Lung (tissue), 17 donors: ENCODE measurements at places on chromosomes 2 and 18. TPM values are rescaled to one million over a fixed set of nuclear protein-coding genes. Genes with fewer than 3 reads are reported as not detected.
A peak's percentile ranks its signal among the peaks of the same experiment; 100 is the strongest.

Gene REG3A
- total RNA-seq, result not detected

Gene SH2D6
- total RNA-seq, result 0.37 TPM

DNA sequence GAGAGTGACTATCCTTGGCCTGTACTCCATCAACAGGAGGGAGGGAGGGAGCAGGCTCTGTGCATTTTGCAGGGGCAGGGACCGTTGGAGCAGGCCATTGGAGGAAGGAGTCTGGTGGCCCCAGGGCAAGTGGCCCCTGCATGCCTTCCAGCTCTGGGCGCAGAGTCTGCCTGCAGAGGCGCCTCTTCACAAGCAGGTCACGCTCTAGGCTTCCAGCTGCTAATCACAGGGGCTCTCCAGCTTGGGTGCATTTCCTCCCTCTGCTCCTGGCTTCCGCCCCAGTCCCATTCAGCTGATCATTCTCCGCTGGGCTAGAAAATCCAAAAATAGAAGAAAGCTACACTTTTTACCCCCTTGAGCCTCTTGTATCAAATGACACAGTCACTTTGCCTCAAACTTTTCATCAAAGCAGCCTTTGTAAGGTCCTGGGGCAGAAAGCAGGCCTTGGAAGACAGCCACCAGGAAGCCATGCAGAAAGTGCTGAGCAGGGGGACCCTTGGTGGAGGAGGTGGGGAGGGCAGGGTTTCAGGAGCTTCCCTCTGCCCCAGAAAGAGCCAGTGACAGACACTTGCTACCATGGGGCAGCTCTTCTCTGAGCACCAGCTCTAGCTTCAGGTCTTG is 11.3 kb downstream of the TMEM247 start:
- no peaks in the 10 kb centered on the region for H3K36me3 ChIP-seq
- H3K4me1 ChIP-seq, result peaks cover 8% of the 10 kb centered on the region
- H3K27me3 ChIP-seq, result no peaks in the 10 kb centered on the region
- peak; percentile 88 for DNase-seq
- H3K27ac ChIP-seq, result no peak overlapping the region

- H3K27ac ChIP-seq, result no peak overlapping the region
- H3K27me3 ChIP-seq, result no peaks in the 10 kb centered on the region
- DNase-seq, result peak; percentile 44
Measured at GRCh38 chr2:190530248-190530900, 4.1 kb downstream of the NEMP2 start.

GRCh38 chr2:220194630-220195584 is 567.5 kb downstream of the SLC4A3 start:
- no peaks in the 10 kb centered on the region for H3K27me3 ChIP-seq
- no peak overlapping the region for H3K4me3 ChIP-seq
- peaks cover 7% of the 10 kb centered on the region for H3K4me1 ChIP-seq
- H3K36me3 ChIP-seq, result no peaks in the 10 kb centered on the region

GRCh38 chr2:233115121-233115520 is 55.0 kb downstream of the INPP5D start:
- H3K27me3 ChIP-seq, result no peaks in the 10 kb centered on the region
- H3K27ac ChIP-seq, result no peak overlapping the region
- no peak for DNase-seq
- no peaks in the 10 kb centered on the region for H3K36me3 ChIP-seq

Gene PTPN18
- total RNA-seq, result 88.3 TPM

GRCh38 chr2:160394153-160394552 is 99.5 kb downstream of the RBMS1 start:
- no peaks in the 10 kb centered on the region for H3K36me3 ChIP-seq
- no peak overlapping the region for H3K4me3 ChIP-seq
- no peak for DNase-seq
- no peaks in the 10 kb centered on the region for H3K27me3 ChIP-seq
- peaks cover under 1% of the 10 kb centered on the region for H3K4me1 ChIP-seq
- no peak overlapping the region for H3K27ac ChIP-seq

DNA sequence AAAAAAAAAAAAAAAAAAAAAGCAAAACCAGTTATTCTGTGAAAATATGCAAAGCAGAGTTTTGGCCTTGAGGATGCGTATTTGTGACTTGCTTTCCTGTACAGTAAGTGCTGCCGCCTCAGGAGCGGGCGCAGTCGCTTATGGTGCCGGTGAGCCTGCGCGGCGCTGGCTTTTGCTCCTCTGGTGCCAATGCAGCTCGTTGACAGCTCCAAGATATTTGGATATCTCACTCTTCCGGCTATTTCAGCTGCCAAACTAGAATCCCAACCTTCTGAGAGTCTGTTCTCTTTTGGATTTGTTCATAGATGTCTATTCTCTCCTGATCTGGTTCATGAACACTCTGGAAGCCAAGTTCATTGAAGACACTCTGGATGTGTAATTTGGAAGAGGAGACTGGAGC is 184.1 kb downstream of the AGAP1 start:
- peaks cover 7% of the 10 kb centered on the region for H3K4me1 ChIP-seq
- DNase-seq, result no peak
- no peaks in the 10 kb centered on the region for H3K27me3 ChIP-seq
- no peaks in the 10 kb centered on the region for H3K36me3 ChIP-seq

DNA sequence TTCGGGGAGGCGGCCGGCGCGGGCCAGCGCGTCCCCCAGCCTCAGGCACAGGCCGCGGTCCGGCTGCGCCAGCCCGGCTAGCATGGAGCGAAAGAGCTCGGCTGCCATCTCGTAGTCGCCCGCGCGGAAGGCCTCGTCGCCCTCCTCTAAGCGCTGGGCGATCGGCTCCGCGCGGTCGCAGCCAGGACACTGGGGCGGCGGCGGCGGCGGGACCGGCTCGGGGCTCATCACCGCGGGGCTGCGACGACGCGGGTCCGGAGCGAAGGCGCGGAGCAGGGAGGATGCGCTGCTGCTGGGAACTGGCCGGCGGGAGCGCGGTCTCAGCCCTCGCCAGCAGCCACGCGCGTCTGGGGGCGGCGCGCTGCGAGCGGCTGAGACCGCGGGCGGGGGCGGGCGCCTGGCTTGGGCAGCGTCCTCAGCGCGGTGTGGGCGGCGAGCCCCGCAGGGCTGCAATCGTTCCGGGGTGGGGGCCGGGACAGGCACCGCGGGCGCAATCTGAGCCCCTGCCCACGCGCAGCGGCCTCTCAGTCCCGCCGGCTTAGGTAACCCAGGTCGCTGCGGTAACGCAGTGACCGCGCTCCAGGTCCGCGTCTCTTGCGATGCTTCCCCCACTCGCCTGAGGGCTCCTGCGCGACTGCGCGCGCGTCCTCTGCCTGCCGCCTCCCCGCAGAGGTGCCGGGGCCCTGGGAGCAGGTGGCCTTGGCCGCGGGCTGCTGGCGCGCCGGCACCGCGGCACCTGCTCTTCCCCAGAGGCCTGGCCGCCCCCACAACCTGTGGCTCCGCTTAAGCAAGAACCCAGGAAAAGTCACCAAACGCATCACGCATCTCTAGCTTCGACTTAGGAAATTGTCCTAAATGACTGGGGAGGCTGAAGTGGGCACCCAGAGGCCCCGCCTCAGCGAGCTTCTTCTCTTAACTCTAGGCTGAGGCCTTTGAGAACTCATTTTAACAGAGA is at the start of gene LONRF2:
Gene LONRF2 (minus strand): TSS at position 636 of the 955 bp plus-strand sequence. CDS start 408 bp downstream, at position 228.
- peak within 1 kb of the TSS; percentile 80 for H3K27ac ChIP-seq
- peak within 1 kb of the TSS; percentile 74 for H3K4me3 ChIP-seq
- peaks cover 15% of the 10 kb centered on the region for H3K4me1 ChIP-seq
- no peaks in the 10 kb centered on the region for H3K36me3 ChIP-seq
- H3K27me3 ChIP-seq, result peaks cover 49% of the 10 kb centered on the region

DNA sequence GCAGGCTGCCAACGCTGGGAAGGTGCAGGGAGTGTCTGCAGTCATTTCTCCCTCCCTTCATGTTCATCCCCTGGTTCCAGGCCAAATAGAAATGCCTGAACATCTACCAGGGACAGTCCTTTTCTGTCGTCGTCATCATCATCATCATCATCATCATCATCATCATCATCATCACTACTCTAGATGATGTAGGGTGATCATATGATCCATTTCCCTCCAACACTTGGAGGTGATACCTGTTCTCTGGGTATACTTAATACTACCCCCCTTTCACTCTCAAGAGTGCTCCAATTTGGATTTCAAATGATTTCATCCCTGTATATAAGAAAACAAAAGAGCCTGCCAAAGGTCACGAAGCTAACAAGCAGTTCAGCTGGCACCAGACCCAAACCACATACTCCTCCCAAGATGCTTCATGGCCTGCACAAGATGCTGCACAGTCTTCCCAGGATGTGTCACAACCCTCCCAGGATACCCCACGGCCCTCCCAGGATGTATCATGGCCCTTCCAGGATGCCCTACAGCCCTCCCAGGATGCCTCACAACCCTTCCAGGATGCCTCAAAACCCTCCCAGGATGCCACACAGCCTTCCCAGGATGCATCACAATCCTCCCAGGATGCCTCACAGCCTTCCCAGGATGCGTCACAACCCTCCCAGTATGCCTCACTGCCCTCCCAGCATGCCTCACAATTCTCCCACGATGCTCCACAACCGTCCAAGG is 257.9 kb downstream of the DYSF start:
- peak; percentile 46 for DNase-seq
- H3K4me1 ChIP-seq, result no peaks in the 10 kb centered on the region
- no peak overlapping the region for H3K4me3 ChIP-seq
- no peak overlapping the region for H3K27ac ChIP-seq

Gene CD8A
- total RNA-seq, result 1.1 TPM

GRCh38 chr2:95323347-95324155 is 26.4 kb downstream of the KCNIP3 start:
- no peaks in the 10 kb centered on the region for H3K36me3 ChIP-seq
- no peak overlapping the region for H3K4me3 ChIP-seq
- no peaks in the 10 kb centered on the region for H3K4me1 ChIP-seq
- H3K27me3 ChIP-seq, result no peaks in the 10 kb centered on the region
- no peak for DNase-seq
- no peak overlapping the region for H3K27ac ChIP-seq

- no peaks in the 10 kb centered on the region for H3K4me1 ChIP-seq
- no peak overlapping the region for H3K4me3 ChIP-seq
- no peaks in the 10 kb centered on the region for H3K27me3 ChIP-seq
- peak; percentile 60 for DNase-seq
Measured at GRCh38 chr2:57516698-57517340, 529.8 kb upstream of the VRK2 start.

- H3K4me3 ChIP-seq, result no peak overlapping the region
- H3K27me3 ChIP-seq, result no peaks in the 10 kb centered on the region
- no peaks in the 10 kb centered on the region for H3K4me1 ChIP-seq
- no peaks in the 10 kb centered on the region for H3K36me3 ChIP-seq
- DNase-seq, result no peak
- H3K27ac ChIP-seq, result no peak overlapping the region
Measured at GRCh38 chr2:150332383-150332782, 155.1 kb downstream of the RND3 start.

Gene AQP12B
- 0.15 TPM for total RNA-seq

DNA sequence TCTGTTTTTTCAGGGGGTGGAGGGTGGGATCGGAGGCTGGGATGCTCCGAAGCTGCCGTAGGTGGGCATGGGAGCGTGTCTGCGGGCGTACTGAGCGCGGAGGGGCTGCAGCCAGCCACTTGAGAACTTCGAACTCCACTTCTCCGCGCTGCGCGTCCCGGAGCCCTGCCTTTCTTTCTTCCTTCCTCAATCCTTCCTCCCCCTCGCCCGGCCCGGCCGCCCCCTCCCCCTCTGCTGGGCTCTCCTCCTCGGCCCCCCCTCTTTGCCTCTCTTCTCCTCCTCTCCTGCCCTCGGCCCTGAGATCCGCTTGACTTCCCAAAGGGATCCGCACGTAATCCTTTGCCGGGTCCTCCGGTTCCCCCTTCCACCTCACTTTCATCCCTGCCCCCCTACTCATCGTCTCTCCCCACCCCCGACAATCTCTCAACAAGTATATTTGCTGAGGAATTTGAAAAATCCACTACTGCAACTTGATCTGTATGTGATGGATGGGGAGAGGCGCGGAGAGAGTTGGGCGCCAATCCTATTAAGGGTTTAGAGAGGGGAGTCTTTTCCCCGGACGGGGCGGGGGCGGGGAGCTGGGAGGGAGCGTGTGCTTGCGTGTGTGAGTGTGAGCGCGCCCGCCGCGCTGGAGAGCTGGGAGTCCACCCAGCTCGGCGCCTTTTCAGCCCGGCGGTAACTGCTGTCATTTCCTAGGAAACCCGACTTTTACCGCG is 1.1 kb downstream of the GLI2 start:
- no peak overlapping the region for H3K4me3 ChIP-seq
- peak overlapping the region; percentile 10 for H3K27ac ChIP-seq
- H3K36me3 ChIP-seq, result no peaks in the 10 kb centered on the region
- H3K27me3 ChIP-seq, result peaks cover 11% of the 10 kb centered on the region
- peaks cover 11% of the 10 kb centered on the region for H3K4me1 ChIP-seq

Gene IL37
- total RNA-seq, result not detected

DNA sequence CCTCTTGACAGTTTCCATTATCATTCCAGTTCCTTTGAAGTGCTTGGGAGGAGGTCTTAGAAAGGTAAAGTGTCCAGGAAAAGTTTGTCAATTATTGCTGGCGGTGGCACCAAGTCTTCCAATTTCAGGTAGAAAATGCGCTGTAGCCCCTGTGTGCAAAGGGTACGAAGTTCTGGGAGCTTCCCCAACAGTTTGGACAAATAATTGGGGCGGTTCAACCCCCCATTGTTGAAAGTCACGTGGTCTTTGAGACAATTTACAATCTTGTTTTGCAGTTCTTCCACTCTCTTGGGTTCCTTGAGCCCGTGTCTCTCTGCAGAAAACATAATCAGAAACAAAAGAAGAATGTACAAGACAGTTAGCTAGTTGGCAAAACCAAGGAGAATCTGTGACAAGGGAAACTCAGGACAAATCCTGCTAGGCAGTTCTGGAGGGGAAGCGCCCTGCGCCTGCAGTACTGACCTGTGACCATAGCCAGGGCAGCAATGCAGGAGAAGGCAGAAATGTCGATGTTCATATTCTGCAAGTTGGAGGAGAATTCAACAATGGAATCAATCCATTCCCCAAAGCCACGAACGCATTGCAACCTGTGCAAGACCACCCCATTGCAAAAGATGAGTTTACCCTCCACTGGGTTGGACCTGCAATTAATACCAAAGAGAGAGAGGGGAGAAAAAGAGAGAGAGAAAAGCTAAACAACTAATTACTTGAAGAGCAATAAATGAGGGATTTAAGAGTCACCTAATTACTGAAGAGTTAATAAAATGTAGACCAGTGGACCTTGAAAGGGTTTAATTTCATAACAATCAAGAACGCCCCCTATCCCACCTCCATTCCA is 6.6 kb downstream of the NR4A2 start:
- no peak overlapping the region for H3K27ac ChIP-seq
- peaks cover 4% of the 10 kb centered on the region for H3K36me3 ChIP-seq
- no peaks in the 10 kb centered on the region for H3K4me1 ChIP-seq
- peaks cover 99% of the 10 kb centered on the region for H3K27me3 ChIP-seq

GRCh38 chr2:59025157-59025757 is 784.1 kb upstream of the FANCL start:
- no peaks in the 10 kb centered on the region for H3K27me3 ChIP-seq
- no peak overlapping the region for H3K4me3 ChIP-seq

- H3K27ac ChIP-seq, result no peak overlapping the region
- no peaks in the 10 kb centered on the region for H3K27me3 ChIP-seq
- no peak for DNase-seq
- no peaks in the 10 kb centered on the region for H3K36me3 ChIP-seq
- peaks cover 4% of the 10 kb centered on the region for H3K4me1 ChIP-seq
- no peak overlapping the region for H3K4me3 ChIP-seq
Measured at GRCh38 chr18:74390900-74391299, 66.2 kb downstream of the DIPK1C start.
